Panc1 (cell line): ENCODE measurements at places on chromosomes 12 and 14.

DNA sequence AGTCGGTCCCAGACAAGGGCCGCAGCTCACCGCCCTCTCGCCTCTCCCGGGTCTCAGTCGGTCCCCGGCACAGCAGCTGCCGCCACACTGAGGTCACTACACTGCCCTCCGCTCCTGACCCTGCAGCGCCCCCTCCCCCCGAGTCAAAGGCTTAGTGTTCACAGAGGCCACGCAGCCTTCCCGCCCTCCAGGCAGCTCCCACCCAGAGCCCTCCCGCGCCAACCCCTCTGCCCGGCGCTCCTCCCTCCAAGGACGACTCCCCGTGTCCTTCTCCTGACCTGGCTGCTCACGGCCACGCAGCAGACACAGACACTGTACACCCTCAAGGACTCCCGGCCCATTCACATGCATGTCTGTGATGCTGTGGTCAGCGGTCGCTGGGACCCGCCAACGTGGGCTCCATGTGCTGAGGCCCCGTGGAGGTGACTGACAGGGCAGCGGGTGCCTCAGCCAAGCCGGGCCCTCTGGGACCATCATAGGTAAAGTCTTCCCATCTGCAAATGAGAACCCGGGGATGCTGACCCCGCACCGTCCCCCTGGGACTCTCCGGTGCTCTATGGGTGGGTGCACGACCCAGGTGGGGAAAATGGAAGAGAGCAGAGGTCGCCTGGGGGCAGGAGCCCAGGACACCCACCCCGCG, 16.3 kb upstream of the GALNT9 start:
- H3K27me3 ChIP-seq = no peaks in the 10 kb centered on the region; the same call in 1 of the 2 replicates
- H3K36me3 ChIP-seq = no peaks in the 10 kb centered on the region
- no peak overlapping the region for H3K4me3 ChIP-seq
- H3K27ac ChIP-seq = no peak overlapping the region

GRCh38 chr14:55846826-55847446, 266.9 kb downstream of the KTN1 start:
- no peaks in the 10 kb centered on the region for H3K4me1 ChIP-seq
- no peaks in the 10 kb centered on the region for H3K36me3 ChIP-seq
- H3K27me3 ChIP-seq = no peaks in the 10 kb centered on the region
- DNase-seq = no peak
- no peak overlapping the region for H3K4me3 ChIP-seq
- no peak overlapping the region for H3K27ac ChIP-seq

GRCh38 chr12:32532951-32533350, 133.6 kb downstream of the FGD4 start:
- H3K27me3 ChIP-seq = no peaks in the 10 kb centered on the region; the same call in 1 of the 2 replicates
- no peak overlapping the region for H3K27ac ChIP-seq
- peaks cover 15% of the 10 kb centered on the region for H3K4me1 ChIP-seq
- DNase-seq = no peak
- H3K36me3 ChIP-seq = no peaks in the 10 kb centered on the region
- no peak overlapping the region for H3K4me3 ChIP-seq

- H3K4me3 ChIP-seq = no peak overlapping the region
- no peaks in the 10 kb centered on the region for H3K36me3 ChIP-seq
- DNase-seq = no peak
- H3K4me1 ChIP-seq = no peaks in the 10 kb centered on the region
- H3K27me3 ChIP-seq = no peaks in the 10 kb centered on the region
Observed at GRCh38 chr12:62899568-62900390, 35.2 kb downstream of the PPM1H start.
